ENCODE measurements at places on chromosomes 2 and 18. TPM values are rescaled to one million over a fixed set of nuclear protein-coding genes. Genes with fewer than 3 reads are reported as not detected.

DNA sequence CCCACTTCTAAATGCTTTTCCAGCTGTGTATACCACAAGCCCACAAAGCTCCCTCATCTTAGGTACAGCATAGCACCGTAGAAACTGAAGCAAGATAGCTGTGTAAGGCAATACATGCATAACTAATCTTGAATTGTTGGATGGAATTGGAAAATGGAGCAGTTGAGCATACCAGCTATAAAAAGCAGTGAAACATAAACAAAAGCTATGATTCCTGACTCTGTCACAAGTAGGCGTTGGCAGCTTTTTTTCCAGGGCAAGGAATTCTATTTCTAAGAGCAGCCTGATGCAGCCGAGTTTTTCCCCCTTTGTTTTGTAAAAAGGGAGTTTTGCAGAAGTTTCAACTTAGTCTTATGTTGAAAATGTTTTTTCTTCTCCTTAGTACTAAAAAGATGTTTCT is 32.4 kb downstream of the MOGAT1 start:
- no peak for DNase-seq

DNA sequence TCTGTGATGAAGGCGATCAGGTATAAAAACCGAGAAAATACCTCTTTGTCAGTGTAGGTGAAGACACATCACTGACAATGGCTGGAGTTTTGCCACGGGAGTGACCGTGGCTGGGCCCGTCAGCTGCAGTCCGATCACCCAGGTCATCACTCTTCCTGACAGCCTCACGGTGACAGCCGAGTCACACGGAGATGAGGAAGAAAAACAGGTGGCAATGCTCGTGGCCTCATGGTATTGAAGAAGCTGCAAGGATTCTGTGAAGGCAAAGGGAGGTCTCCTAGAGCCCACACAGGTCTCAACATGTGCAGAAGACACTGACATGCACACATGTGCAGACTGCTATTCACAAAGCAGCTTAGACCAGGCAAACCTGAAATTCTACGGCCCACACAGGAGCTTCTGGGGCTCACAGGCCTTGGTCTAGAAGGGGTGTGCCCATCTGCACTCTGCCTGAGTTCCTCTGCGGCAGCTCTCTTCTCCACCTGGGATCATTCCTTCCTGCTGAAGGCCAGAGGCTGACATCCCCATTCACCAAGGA is 7.4 kb downstream of the COPS9 start:
- DNase-seq: no peak

DNA sequence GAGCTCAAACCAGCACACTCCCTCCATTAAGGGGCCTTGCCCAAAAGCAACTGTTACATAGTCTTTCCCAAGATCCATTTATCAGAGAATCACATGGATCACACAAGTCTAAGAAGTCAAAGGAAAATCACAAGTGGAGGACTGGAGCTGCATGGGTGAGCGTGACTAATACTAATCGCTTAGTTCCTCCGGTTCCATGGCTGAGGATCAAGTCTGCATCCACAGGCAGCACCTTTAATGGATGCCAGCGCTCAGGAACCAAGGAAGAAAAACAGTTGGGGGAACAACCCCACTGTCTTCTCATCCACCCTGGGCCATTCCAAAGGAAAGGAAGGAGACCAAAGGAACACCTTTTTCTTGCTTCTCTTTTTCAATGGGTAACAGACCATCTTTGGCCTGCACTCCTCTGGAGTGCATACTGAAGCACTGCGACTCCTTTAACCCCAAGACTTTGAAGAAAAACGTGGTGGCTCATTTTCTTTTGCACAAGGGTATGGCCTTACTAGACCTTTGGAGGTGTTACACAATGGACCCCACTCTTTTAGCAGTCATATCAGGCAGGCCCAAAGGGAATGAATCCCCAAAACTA is 9.2 kb upstream of the WDR33 start:
- DNase-seq: no peak

The ABCG5 gene
- total RNA-seq: not detected

The MDH1B gene
- total RNA-seq: 0.29 TPM

Data from HT1080 (cell line).